ENCODE measurements at places on chromosomes 11 and 22.
A peak's percentile ranks its signal among the peaks of the same experiment; 100 is the strongest.

GRCh38 chr11:69425895-69426544 is 55.4 kb upstream of the LINC01488 start:
- no peak for DNase-seq

GRCh38 chr11:126914941-126915340 is 85.6 kb downstream of the KIRREL3 start:
- DNase-seq, result no peak

DNA sequence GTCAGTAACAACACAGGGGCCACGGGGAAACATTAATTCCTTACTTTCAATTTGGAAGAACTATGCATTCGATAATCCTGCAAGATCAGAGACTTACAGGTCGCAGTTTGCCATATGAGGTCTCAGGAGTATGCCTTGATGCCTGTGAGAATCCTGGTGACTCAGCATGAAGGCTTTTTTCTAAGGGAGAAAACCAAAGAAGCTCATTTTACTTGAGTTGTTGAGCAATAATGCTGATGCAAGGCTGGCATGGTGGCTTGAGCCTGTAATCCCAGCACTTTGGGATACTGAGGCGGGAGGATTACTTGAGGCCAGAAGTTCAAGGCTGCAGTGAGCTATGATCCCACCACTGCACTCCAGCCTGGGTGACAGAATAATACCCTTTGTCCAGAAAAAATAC is 26.6 kb downstream of the ATG16L2 start:
- DNase-seq, result no peak

DNA sequence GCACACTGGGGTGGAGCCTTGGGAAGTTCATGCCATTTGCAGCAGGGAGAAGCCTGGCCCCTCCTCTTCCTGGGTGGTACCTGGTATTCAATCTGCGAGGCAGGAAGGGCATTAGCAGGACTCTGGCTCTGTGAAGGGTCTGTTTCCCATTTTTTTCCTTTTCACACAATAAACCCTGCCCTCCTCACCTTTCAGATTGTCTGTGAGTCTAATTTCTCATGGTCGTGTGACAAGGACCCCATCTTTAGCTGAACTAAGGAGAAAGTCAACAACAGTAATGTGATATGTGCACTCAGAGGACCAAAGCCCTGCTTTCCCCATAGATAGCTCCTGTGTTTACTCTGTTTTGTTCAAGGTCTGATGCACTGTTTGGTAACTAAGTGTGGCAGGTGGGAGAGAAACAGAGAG is 26.6 kb upstream of the CASP4 start:
- no peak for DNase-seq

GRCh38 chr11:116865696-116866095 is 28.3 kb upstream of the APOA1 start:
- no peak for DNase-seq

DNA sequence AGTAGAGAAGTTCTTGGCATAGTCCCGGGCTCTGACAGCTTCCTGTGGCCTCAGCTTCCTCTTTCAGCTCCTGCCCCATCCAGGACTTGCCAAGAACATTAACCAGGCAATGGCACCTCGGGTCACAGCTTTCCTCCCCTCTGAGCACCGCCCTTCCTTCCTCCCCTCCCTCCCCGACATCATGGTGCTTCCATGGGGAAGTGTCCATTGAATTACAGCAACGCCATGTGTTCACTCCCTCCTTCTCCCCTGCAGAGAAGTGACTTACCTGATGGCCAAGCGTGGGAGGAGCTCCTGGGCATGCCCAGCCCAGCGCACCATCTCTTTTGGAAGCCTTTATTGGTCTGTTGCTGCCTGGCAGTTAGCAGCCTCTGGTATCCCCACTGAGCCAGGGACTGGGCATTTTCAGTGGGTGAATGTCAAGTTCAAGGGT is 25.8 kb upstream of the DAGLA start:
- DNase-seq, result no peak

DNA sequence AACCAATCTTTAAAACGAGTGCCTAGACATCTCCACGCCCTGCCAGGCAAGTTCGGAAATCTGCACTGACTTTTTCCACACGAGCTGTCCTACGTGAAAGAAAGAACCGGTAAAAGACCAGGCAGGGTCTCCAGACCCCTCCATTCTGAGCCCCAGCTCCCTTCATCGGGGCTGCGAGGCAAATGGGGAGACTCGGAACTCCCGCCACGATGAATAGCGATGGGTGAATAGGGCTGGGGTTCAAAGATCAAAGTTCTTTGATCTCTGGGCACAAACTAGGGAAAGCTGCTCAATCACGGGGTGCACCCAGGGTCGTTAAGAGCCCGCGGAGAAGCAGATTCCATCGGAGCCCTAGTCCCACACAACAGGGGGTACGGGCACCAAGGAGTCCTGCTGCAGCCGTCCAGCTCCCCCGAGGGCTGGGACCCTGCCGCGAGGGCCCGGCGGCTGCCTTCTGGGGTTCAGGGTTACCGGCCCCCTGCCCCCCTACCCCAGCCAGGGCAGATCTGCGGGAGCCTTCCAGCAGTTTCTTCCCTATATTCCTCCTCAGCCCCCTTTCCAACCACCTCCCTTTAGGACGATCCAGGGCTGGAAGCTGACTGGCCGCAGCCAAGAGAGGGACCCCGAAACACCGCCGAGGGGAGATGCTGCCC is 1.1 kb downstream of the LRP4 start:
- no peak for DNase-seq

- no peak for DNase-seq
These were observed 670 bp downstream of the MYEOV start for GRCh38 chr11:69294571-69295078.

- no peak for DNase-seq
These were observed 519.6 kb upstream of the TENM4 start for GRCh38 chr11:79960461-79960860.

- DNase-seq, result peak; percentile 3
These were observed at the start of gene MLC1 for GRCh38 chr22:50085211-50085972. TSS of gene MLC1 (minus strand) at chr22:50085426. CDS start at chr22:50084902, 524 bp downstream.

GRCh38 chr11:72038491-72038890 is 39.8 kb downstream of the IL18BP start:
- no peak for DNase-seq

GRCh38 chr22:19756288-19757128 is 4.1 kb upstream of the TBX1 start:
- DNase-seq, result peak; percentile 50

DNA sequence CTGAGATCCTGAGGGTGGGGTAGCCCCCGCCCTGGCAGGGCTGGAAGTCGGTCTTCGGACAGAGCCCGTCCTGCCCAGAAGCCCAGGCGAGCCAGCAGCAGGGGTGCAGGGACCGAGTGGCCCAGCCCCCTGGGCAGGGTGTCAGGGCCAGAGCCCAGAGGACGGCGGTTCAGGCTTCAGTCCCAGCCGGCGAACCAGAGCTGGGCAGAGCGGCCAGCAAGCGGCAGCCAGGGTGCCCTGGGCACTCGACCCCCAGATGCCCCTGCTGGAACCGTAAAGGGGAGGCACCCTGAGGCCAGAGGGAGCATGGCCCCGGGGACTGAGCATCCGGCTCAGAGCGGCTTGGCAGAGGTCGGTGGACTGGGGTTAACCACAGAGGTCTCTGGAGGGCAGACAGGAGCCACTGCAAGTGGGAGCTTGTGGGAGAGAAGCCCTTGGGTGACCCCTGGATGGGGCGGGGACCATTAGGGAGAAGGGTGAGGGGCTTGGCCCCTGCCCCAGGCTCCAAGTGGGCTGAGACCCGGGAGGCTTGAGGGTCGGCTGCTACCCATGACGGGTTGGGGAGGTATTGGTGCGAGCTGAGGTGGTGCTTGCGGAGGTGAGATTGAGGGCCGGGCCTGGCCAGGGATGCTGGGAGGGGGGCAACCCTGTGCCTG is 15.9 kb downstream of the LSP1 start:
- no peak for DNase-seq

- no peak for DNase-seq
These were observed 8.4 kb upstream of the GLYATL1 start for GRCh38 chr11:58930926-58931325.

DNA sequence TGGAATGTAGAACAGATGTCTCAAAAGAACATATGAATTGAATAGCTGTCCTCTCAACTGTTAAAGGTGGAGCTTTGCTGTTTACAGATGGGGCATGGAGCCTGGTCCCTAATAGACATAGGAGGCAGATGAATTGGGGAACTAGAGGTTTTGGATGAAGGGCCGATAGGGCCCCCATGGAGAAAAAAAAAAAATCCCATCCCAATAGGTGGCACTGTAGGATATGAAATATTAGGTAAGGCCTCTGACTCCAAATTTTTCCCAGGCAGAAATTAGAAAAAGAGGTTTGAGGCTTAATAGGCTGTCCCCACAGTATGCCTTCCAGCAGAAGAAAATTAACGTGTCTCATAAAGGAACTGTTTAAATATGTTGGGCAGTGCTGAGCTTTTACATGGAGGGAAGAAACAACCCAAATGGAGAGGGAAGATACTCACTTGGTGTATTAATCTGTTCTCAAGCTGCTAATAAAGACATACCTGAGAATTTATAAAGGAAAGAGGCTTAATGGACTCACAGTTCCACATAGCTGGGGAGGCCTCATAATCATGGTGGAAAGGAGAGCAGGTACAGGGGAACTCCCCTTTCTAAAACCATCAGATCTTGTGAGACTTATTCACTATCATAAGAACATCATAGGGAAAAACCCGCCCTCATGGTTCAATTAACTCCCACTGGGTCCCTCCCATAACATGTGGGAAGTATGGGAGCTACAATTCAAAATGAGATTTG is 30.1 kb upstream of the TMEM45B start:
- DNase-seq, result no peak

DNA sequence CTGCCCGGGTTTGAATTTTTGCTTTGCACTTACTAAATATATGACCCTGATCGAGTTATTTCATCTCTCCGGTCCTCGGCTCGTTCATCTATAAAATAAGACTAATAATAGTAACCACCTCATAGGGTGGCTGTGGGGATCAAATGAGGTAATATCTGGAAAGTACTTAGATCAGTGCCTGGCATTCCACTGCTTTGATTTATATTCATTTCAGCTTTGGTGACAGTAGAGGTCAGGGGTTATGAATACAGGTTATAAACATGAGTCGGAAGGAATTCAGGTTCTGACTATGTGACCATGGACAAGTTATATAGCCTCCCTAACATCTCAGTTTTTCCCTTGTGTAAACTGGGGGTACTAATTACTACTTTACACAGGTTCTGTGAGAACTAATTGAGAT is 2.9 kb upstream of the TEAD1 start:
- no peak for DNase-seq

DNA sequence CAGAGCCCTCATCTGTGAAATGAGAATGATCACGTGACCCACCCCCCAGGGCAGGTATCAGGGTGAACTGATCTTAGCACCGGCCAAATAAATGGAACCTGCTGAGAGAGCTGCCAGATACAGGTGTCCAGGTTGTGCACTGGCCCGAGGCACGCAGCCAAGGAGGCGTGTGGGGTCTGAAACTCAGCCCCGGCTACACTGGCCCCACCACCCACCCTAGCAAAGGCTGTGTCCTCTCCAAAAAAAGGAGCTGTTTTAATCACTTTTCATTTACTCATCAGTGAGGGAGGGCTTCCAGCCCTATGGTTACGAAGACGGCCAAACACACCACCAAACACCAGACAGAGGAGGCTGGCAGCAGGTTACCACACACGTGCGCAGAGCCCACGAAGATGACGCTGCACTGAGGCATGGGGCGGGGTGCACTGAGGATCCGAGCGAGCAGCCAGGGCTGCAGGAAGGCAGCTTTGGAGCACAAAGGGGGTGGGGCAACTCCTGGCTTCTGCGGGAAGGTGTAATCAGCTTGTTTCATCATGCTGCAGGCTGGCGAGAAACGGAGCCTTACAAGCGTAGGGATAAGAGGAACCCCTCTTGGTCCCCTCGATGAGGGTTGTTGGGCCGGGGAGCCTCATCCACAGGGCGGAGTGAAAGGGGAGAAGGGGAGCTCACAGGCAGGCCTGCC is 19.5 kb upstream of the SLC22A12 start:
- DNase-seq, result no peak

- DNase-seq, result no peak
These were observed 7.9 kb downstream of the SC5D start for GRCh38 chr11:121300313-121300971.

- DNase-seq, result no peak
These were observed 28.8 kb downstream of the KIAA0930 start for GRCh38 chr22:45211848-45212247.

GRCh38 chr11:132078264-132079076 is 708.1 kb downstream of the NTM start:
- no peak for DNase-seq

DNA sequence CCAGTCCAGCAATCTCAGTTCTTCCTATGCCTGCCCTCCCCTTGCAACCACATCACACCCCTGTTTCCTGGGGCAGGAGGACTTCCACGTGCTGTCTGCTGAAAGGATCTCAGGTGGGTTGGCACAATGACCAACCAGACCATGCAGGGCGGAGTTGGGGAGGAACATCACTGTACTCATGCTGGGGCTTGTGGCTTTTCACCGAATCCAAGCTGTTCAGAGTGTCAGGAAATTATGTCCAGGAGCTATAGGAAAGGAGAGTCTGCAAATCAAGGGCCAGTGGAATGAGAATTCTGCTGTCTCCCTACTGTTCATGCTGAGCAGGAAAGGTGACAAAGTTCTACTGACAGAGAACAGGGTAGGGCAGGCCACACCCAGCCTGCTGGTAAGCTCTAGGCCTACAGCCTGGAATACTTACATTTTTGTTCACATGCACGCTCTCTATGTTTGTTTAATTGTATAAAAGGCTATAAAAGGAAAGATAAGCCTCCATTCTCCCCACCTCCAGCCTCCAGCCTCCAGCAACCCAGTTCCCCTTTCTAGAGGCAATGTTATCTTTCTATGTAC is 1.7 kb upstream of the PLAAT2 start:
- DNase-seq, result no peak

GRCh38 chr11:57668434-57668782 is 494 bp downstream of the ZDHHC5 start:
- DNase-seq, result no peak

GRCh38 chr11:59883597-59883996 is 5.0 kb downstream of the OOSP3 start:
- no peak for DNase-seq

DNA sequence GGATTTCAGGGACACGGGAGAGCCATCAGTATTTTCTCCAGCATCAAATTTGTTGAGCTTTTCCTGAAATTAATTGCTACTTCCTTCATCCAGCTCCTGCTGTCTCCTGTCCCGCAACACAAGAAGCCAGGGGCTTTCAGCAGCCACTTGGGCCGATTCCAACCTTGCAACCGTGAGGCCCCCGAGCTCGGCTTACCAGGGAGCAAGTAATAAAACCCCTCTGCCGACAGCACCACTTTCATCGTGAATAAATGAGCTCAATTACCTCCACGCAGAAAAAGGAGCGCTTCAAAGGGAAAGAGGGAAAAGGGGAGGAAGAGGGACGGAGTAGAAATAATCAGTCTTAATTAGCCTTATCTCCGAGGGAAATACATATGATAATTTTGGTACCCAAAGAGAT is 76.6 kb downstream of the CELSR1 start:
- DNase-seq, result no peak

GRCh38 chr11:24264868-24265267 is 232.0 kb upstream of the LUZP2 start:
- DNase-seq, result no peak

Measured in stimulated activated CD8-positive, alpha-beta memory T cell treated with anti-CD3 and anti-CD28 coated beads, Interleukin-4, amount 100 ng/mL, for 1 hour (primary cell).